ENCODE measurements at places on chromosomes 5 and 9.

- no peak for DNase-seq
These were observed 431.6 kb downstream of the IRX1 start for GRCh38 chr5:4027088-4027734.

DNA sequence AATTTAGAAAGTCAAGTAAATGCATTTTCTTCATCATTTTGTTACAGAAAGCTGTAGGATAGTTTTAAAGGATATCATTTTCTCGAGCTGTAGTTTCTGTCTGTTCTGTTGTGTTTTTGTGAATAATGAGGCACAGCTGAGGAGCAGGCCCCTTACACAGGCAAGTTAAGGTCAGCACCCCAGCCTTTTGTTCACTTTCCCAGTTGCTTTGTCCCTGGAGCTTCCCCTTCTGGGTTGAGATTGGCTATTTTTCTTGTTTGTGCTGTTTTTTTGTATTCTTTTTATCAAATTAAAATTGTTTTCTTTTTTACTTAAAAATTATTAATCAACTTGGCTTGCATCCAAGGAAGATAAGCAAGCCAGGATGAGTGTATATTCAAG is 213.8 kb upstream of the ACTBL2 start:
- no peak for DNase-seq

DNA sequence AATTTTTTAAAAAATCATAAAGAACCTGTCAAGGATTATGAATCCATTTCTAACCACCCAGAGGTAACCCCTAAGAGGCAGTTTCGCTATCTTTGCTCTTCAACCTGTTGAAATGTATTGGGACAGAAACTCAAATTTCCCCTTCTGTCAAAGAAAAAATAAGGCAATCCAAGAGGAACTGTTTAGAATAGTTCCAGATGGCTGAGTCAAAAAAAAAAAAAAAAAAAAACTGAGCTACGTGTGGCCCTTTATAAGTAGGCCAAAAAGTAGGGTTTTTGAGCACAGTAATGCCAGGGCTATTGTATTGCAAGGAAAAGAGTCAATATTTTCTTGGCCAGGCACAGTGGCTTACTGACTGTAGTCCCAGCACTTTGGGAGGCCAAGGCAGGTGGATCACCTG is 94.9 kb downstream of the RAD23B start:
- no peak for DNase-seq

DNA sequence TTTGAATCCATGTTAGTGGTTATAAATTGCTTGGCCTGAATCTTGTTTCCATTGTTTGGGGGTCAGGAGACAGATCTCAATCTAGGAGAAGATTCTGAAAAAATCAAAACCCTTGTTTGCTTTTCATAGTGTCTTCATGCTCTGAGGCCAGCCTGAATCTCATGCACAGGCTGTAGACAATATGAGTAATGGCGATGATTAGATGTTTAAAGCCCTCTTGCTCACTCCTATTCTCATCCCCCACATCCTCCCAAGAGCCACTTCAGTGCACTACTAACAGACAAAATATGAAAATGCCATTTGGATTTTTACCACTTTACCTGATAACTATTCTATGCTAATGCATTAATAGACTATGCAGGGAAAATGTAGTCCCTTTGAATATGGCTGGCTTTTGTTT is 129.4 kb downstream of the NUDT12 start:
- no peak for DNase-seq

DNA sequence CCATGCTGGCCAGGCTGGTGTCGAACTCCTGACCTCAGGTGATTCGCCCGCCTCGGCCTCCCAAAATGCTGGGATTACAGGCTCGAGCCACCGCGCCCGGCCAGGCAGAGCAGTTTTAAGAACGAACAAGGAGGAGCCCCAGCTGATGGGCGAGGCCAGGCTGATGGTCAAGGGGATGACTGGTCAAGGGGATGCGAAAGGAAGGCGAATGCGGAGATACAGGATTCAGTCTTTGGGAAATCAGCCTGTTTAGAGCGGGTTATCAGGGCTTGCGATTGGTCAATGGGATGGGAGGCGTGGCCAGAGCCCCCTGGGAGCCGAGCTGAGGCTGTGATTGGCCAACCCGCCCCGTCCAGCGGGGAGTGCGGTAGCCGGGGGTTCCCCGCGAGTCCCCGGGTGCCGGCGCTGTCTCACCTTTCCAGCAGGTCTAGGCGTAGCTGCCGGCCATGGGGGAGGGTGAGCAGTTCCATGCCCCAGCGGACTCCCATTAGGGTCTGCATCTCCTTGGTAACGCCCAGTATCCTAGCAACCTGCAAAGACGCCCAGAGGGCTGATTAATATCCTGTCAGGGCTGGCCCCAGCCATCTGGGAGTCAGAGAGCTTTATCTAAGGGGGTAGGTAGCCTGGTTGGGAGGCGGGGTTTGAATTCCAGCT is 7.5 kb upstream of the TOR2A start:
- DNase-seq, result no peak

DNA sequence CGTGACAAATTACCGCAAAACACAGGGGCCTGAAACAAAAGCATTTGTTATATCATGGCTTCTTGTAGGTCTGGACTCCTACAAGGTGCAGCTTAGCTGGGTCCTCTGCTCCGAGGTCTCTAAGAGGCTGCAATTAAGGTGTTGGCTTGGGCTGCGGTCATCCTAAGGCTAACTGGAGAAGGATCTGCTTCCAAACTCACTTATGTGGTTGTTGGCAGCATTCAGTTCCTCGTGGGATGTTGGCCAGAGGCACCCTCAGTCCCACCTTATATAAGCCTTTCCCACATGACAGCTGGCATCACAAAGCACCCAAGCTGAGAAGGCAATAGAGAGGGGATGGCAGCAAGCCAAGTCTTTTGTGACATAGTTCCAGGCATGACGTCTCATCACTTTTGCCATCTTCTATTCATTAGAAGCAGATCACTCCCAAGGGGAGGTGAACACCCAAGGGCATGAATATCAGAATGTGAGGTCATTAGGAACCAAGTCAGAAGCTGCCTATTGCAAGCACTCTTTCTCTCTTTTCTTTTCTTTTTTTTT is 47.9 kb upstream of the ZBTB43 start:
- no peak for DNase-seq

- no peak for DNase-seq
These were observed 5.1 kb upstream of the SPIN1 start for GRCh38 chr9:88383176-88383575.

GRCh38 chr5:43137326-43137725 is 16.6 kb downstream of the ZNF131 start:
- DNase-seq, result no peak

- no peak for DNase-seq
These were observed 115.0 kb downstream of the CETN3 start for GRCh38 chr5:90294604-90295003.

DNA sequence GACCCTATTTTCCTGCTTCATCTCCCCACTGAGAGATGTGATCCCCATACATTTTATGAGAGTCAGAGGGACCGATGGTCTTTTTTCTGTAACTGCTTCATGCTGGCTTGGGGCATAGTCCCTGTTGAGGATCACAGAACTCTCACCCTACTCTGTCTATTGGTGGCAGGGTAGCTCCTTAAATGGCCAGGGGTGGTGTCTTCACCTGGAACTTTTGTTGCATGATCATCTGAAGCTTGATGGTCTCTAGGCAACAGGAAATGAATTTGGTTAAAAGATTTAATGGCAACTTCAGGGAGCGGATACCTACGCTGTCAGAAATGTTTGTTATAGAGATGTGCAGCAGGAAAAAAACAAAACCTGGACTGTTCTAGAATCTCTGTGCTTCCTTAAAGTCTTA is 87.0 kb upstream of the GLIS3 start:
- peak; percentile 28 for DNase-seq

DNA sequence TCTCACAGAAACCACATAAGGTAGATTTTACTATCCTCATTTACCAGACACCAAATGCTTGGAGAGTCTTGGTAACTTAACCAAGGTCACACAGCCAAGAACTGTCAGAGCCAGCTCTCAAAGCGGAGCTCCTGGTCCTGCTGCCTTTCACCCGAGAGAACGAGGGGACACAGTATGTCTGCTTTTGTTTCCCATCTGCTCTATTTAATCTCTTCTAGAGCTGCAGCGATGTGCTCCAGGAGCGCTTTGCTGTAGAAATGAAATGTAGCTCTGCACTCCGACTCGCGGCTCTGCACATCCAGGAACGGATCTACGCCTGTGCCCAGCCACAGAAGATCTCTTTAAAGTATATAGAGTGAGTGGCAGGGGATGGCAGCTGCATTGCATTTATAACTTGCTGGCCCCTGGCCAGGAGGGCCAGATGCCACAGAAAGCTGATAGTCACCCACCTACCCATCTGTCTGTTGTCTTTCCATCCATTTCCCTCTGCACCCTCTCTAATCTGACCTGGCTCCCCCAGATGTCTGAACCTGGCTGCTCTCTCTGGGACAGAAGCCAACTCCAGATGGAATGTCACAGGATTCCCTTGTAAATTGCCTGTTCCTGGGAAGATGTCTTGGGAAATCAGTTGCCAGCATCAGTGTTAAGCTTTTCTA is 21.4 kb upstream of the TRMT10B start:
- no peak for DNase-seq

DNA sequence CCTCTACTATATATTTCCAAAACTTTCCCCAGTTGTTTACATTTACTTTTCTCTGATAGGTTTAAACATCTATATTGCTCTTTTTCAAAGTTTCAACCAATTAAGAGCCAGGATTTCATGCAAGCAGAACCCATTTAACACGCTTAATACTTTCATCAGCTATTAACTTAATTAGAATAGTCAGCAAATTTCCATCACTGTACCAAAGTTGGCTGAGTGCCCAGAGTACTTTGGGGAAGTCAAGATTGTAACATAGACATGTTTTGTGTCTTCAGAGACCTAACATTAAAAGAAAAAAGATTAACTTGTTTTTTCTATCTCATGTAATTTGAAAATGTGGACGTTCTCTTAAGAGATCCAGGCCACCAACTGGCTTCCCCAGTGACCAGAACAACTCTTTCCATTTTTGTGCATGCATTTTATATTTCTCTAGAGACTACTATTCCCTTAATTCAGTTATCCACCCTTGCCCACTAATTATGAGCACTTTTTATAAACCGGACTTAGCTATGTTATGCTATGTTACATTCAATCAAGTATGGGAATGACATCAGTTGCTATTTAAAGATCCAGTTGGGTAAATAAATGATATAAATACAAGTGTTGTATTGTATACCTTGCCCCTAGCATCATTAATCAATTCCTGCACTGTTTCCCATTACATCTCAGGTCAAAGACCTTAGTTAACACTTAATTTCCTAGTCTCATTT is 478.1 kb upstream of the NMUR2 start:
- DNase-seq, result no peak

DNA sequence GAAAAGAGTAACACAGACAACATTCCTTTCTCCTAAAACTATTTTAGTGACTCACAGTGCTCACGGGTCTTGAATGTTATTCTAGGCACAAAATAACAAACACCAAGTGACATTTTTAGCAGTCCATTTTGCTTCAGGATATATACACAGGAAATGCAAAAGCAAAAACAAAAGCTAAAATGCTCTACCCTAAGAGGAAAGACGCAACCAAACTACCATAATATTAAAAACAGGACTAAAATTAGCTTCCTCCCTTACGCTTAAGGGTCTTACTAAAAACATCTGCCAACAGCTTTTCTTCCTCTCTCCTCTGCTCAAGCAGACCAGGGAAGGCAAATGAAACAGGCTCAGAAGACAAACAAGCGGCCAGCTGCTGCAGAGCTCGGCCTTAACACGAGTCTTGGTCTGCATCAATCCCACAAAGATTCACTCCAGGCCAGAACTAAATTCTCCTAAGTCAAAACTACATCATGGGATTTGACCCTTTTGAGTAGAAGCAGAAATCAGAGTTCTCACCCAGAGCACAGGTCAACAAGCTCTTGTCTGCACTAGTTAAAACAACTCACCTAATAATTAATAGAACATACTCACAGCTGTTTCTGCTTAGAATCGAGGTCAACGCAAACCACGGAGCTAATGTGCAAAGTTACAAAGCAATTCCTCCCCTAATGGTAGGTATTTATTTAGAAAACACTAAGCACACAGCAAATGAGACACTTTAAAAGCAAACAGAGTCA is 62.3 kb downstream of the RAPGEF1 start:
- no peak for DNase-seq

GRCh38 chr9:77554586-77555105 is 93.5 kb downstream of the GNA14 start:
- no peak for DNase-seq

DNA sequence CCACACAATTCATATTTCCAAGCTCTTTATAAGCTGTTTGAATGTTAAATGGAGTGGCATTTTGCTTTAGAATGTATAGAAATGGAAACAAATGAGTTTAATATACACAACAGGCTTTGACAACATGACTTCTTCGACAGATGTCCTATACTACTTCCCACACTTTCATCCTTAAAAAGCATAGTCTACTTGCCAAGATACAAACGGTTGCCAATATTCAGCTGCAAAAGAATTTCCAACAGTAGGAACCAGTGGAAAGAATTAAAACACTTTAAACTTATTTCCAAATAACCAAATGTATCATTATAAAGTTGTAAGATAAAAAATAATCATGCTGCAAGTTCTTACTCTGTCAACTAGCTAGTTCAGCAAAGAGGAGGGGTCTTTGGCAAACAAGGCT is 456.4 kb downstream of the PDE4D start:
- DNase-seq, result no peak

GRCh38 chr9:21903380-21903965 is 90.7 kb downstream of the CDKN2A start:
- no peak for DNase-seq

DNA sequence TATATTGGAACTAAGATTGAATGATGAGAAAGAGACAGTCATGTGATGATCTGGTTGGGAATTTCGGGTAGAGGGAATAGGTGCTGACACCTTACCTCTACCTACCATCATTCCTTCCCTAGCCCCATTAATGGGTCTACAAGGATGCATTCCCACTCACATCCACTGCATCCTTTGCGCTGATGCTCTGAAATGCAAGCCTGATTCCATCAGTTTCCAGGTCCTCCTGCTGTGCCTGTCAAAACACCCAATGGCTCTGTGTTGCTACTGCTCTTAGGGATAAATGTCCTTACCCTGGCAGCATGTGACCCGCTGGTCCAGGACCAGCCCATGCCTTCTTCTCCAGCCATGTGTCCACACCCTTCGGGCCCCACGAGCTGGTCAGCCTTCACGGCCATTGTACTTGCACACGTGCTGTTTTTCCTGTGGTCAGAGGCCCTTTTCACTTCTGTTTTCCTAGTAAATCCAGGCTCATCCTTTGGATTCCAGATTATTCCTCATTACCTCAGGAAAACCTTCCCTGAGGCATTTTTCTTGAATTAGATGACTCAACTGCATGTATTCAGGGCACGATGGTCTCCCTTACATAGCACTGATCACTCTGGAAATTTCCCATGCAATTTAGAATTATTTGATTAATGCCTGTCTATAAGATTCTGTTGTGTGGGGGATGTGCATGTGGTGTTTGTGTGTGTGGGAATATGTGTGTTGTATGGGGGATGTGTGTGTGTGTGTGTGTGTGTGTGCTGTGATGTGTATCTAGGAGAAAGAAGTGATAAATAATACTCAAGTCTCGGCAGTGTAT is 185.0 kb downstream of the DIRAS2 start:
- DNase-seq, result no peak

- no peak for DNase-seq
These were observed 21.6 kb upstream of the PCDHA1 start for GRCh38 chr5:140764177-140764973.
